ENCODE measurements at places on chromosomes 16 and 17.

GRCh38 chr16:89962754-89963498 lies 14.4 kb downstream of the DEF8 start:
- DNase-seq: no peak

DNA sequence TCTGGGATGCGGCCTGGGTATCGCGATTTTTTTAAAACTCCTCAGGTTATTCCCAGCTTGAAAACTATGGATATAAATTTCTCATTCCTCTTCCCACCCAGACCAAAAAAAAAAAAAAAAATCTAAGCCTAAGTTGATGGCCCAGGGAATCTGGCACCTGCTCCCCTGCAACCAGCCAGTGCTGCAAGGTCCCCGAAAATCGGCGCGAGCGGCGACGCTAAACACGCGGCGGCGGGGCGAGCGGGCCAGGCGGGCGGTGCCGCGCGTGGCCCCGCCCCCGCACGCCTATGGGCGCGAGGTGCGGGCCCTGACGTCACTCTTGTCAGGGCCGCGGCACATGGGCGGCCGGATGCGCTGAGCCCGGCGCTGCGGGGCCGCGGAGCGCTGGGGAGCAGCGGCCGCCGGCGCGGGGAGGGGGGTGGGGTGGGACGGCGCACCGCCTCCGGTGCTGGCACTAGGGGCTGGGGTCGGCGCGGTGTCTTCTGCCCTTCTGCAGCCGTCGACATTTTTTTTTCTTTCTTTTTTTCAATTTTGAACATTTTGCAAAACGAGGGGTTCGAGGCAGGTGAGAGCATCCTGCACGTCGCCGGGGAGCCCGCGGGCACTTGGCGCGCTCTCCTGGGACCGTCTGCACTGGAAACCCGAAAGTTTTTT lies at the start of gene HLF:
Gene HLF (plus strand): TSS at position 316 of the 654 bp plus-strand sequence. CDS start 525 bp downstream, outside the sequence.
- DNase-seq: peak; percentile 70

GRCh38 chr16:67258161-67258835 lies 9.5 kb downstream of the SLC9A5 start:
- no peak for DNase-seq

DNA sequence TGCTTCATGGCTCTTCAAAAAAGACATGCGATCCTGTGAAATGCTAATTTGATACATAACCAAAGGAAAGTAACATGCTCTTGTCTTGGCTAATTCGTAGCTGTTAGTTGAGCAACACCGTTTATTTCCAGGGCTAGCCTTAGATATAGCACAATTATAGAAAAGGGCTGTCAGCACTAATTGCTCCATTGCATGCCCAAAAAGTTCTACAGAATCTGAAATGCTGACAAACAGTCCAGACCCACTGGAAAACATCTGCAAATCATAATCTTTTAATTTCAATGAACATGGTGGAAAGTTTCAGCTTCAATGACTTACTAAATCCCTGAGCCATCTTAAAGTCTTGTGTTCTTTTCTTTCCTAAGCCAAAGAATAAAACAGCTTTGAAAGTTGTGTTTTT lies 42.9 kb upstream of the NUDT7 start:
- no peak for DNase-seq

DNA sequence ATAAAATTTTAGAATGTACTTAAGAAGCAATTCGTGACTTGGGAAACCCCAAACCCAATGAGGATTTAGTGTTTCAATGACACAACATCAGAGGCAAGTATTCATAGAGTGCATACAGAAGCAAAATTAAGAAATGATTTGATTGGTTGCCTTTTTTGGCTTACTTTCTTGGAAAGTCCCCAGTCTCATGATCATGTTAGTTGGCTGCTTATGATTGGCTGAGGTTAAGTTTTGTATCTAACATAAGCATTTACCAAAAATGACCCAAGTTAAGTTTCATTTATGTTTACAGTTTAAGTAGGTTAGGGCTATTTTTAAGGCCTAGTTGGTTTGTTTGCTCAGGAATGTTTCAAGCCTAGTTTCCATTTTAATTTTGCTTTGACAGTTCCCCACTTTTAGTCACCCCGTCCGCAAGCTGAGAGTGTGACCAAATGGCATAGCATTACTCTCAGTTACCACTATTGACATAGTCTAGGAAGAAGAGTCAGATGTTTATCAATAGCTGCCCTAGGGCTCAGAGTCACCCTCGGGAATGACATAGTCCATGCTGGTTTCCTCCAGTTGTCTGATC lies 36.2 kb downstream of the DGKE start:
- no peak for DNase-seq

- DNase-seq: no peak
Measured at GRCh38 chr16:89455178-89455577, 35.2 kb downstream of the ANKRD11 start.

DNA sequence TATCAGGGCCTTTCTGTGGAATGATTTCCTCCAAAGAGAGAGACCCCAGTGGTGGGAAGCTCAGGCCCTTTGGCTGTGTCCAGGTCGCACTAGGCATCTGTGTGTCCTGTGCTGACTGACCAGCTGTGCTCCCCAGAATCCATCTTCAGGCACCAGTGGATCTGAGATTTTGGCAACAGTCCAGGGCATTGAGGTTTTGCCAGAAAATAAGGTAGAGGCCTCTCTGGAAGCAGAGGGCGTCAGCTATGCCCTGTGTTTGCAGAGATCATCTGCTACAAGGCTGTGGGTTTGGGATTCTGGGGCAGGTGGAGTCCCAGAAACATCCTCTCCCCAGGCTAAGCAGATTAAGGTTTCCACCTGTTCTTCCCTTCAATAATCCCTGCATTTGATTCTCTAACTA lies 57.5 kb upstream of the TOB1 start:
- no peak for DNase-seq

DNA sequence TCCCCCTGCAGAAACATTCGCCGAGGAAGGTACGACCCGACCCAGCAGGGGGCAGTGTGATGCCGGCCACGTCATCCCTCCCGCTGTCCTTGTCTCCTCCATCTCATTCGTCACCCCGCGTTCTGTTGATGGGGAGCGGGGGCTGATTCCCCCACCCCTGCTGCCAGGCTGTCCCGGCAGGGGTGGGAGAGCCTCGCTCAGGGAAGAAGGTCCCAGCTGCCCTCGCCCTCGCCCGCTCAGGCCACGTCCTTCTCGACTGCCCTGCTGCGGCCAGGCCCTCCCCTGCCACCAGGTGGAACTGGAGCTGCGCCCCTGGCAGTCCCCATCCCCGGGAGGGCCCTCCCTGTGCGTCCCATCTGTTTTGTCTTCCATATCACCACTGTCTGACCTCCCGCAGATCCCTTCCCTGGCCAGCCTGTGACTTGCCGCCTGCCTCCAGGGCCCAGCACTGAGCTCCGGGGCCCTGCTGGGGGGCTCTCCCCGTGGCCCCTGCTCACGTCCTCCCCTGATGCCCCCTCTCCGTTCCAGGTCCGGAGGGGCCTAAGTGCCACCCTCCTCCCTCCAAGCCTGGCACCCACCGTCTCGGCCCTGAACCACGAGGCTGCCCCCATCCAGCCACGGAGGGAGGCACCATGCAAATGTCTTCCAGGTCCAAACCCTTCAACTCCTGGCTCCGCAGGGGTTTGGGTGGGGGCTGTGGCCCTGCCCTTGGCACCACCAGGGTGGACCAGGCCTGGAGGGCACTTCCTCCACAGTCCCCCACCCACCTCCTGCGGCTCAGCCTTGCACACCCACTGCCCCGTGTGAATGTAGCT lies 20.6 kb downstream of the ADAM11 start:
- DNase-seq: peak; percentile 82

- no peak for DNase-seq
Measured at GRCh38 chr17:28252436-28252835, 66.6 kb upstream of the TMEM97 start.

GRCh38 chr16:66801320-66802105 lies at the start of gene TERB1:
Gene TERB1 (minus strand): TSS chr16:66801584. CDS start chr16:66796798, 4,786 bp downstream.
- DNase-seq: no peak

- no peak for DNase-seq
Measured at GRCh38 chr17:72400863-72401262, 280.0 kb downstream of the SOX9 start.

GRCh38 chr17:73998653-73999645 lies 204.5 kb upstream of the RPL38 start:
- peak; percentile 75 for DNase-seq

DNA sequence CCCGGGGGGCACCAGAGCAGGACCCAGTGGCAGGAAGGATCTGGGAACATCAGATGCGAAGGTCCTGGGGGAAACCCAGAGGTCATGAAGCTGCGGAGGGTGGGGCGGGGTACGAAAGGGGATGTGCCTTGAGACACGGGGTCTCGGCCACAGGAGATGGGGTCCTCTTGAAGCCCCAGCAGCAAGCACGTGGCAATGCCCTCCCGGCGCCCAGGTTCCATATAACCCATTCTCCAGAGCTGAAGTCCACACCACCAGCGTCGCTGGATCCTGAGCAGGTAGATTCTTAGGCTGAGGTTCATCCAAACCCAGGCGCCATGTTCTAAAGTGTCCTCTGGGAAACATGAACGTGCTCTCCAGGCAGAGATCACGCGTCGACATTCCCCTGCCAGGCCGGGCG lies 20.9 kb downstream of the PIEZO1 start:
- DNase-seq: no peak

DNA sequence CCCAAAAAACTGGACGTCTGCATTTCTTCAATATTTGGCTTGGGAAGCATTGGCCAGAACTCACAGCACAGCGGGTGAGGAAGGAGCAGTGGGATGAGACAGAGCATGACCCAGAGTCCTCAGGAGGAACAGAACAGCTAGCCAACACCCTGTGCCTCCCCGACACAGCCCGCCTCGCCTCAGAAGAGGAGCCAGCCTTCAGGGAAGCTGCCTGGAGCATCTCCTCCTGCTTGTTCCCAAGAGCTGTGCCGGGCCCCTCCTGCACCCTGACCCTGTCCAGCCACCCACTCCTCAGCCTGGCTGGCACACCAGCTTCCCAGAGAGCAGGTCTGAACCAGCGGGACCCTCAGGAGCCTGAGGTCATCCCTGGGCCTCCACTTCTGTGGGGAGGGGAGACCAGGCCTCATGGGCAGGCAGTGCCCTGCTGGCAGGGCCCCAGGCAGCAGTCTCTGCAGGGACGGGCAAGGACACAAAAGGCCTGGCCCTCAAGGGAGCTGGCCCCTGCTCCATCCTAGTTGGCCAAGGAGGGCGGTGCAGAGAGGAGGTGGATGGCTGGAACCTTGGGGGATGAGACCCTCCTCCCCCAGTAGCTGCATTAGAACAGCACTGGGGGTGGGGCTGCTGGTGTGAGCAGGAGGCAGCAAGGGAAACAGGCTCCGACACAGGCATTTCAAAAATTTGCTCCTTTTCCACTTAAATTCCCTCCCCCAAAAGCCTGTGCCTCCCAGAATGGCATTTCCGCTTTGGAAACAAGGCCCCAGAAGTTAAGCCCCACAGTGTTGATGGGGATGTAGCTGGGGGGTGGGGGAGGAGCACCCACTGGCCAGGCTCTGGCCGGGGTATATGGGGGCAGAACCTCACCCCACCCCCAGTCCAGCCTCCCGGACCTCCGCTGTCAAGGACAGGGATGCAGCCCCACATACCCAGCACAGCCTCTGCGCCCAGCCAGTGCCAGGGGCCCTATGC lies 1.8 kb upstream of the BCAR1 start:
- DNase-seq: no peak
